CD4-positive, alpha-beta T cell (primary cell): ENCODE measurements at places on chromosomes 2 and 18. TPM values are rescaled to one million over a fixed set of nuclear protein-coding genes. Genes with fewer than 3 reads are reported as not detected.
A peak's percentile ranks its signal among the peaks of the same experiment; 100 is the strongest.

The SLC40A1 gene
- 8.2 TPM for total RNA-seq

DNA sequence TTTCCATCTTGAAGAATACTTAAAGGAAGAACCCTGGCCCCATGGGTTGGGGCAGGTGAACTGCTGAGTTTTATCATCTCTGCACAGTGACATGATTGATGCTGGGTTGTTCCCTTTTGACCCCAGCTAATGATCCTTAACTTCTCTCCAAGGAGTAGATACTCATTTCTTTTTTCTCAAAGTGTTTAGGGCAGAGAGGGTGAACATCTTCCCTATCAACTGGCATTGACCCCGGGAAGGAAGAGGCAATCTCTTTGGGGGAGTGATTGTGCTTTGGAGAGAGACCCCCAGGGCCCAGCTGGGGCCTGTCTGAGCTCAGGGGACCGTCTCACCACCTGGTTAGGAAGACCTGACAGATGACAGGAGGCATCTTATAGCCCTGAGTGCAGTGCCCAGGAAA, 190.6 kb downstream of the FHOD3 start:
- peaks cover 4% of the 10 kb centered on the region for H3K27me3 ChIP-seq
- no peak overlapping the region for H3K27ac ChIP-seq
- no peak overlapping the region for H3K4me3 ChIP-seq
- no peak for DNase-seq
- H3K4me1 ChIP-seq, result no peaks in the 10 kb centered on the region

DNA sequence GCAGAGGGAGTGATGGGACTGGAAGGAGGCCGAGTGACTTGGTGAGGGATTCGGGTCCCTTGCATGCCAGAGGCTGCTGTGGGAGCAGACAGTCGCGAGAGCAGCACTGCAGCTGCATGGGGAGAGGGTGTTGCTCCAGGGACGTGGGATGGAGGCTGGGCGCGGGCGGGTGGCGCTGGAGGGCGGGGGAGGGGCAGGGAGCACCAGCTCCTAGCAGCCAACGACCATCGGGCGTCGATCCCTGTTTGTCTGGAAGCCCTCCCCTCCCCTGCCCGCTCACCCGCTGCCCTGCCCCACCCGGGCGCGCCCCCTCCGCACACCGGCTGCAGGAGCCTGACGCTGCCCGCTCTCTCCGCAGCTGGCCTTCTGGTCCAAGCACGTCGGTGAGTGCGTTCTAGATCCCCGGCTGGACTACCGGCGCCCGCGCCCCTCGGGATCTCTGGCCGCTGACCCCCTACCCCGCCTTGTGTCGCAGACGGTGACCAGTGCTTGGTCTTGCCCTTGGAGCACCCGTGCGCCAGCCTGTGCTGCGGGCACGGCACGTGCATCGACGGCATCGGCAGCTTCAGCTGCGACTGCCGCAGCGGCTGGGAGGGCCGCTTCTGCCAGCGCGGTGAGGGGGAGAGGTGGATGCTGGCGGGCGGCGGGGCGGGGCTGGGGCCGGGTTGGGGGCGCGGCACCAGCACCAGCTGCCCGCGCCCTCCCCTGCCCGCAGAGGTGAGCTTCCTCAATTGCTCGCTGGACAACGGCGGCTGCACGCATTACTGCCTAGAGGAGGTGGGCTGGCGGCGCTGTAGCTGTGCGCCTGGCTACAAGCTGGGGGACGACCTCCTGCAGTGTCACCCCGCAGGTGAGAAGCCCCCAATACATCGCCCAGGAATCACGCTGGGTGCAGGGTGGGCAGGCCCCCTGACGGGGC, 4.6 kb downstream of the PROC start:
- peak overlapping the region; percentile 16 for H3K4me3 ChIP-seq
- peak; percentile 57 for DNase-seq
- no peaks in the 10 kb centered on the region for H3K36me3 ChIP-seq
- H3K27me3 ChIP-seq, result peaks cover 29% of the 10 kb centered on the region

DNA sequence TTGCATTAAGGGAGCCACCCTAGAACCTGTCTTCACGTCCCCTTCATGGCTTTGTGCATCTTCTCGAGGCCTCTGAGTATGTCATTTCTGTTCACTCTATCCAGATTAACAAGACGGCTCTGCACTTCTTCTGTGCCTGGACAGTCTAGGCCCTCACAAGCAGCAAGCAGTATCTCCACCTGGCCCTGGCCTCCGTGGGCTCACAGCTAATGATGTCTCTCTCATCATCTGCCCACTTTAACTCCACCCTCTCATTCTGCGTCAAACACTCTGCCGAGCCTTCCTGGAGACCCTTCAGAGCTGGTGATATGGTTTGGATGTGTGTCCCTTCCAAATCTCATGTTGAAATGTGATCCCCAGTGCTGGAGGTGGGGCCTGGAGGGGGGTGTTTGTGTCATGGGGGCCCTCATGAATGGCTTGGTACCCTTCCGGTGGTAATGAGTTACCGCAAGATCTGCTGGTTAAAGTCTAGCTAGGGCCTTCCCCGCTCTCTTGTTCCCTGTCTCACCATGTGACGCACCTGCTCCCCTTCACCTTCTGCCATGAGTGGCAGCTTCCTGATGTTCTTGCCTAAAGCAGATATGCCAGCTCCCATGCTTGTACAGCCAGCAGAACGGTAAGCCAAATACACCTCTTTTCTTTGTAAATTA, 132.5 kb upstream of the ID2 start:
- peaks cover 29% of the 10 kb centered on the region for H3K4me1 ChIP-seq
- no peaks in the 10 kb centered on the region for H3K27me3 ChIP-seq
- no peak for DNase-seq
- no peaks in the 10 kb centered on the region for H3K36me3 ChIP-seq
- no peak overlapping the region for H3K4me3 ChIP-seq

GRCh38 chr2:39919511-39920306, 140.7 kb upstream of the THUMPD2 start:
- H3K27ac ChIP-seq, result no peak overlapping the region
- no peaks in the 10 kb centered on the region for H3K4me1 ChIP-seq
- no peak overlapping the region for H3K4me3 ChIP-seq
- no peaks in the 10 kb centered on the region for H3K27me3 ChIP-seq
- no peak for DNase-seq

DNA sequence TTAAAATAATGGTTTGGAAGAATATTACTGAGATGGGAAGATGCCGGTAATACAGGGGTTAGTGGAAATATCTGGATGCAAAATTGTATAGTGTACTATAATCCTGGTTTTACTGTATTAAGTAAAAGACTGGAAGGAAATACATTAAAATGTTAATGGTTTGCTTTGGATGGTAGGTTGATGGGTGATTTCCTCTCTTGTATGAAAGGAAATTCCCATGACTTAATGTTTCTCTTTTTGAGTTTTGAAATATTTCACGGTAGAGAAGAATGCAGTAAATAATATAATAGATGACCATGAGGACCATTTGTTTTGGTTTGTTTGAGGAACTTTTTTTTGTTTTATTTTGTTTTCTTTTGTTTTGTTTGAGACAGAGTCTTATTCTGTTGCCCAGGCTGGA, 8.2 kb downstream of the SPTBN1 start:
- no peaks in the 10 kb centered on the region for H3K36me3 ChIP-seq
- H3K4me3 ChIP-seq, result no peak overlapping the region
- peaks cover 35% of the 10 kb centered on the region for H3K27me3 ChIP-seq
- H3K27ac ChIP-seq, result no peak overlapping the region

The SULT6B1 gene
- total RNA-seq, result not detected
